ENCODE measurements at places on chromosomes 7 and 10.

- DNase-seq = no peak
These were observed 99.6 kb upstream of the CCNY start for GRCh38 chr10:35236739-35237138.

GRCh38 chr10:120131183-120131582 lies 238.7 kb downstream of the SEC23IP start:
- no peak for DNase-seq

DNA sequence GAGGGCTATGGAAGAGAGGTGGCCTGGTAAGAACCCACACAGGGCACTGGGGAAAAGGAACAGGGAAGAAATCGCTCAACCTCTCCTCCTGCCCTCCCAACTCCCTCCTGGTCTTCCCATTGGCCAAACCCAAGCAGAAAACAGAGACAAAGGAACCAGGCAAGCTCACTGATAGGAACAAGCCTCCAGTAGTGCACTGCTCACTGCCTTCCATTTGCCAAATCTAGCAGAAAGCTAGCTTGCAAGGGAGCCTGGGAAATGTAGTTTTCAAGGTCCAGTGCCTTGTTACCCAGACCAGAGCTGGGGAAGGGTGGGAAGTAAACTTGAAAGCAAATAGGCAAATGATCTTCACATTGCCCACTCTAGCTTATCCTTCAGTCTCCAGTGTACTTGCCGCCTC lies 556.1 kb upstream of the AUTS2 start:
- no peak for DNase-seq

DNA sequence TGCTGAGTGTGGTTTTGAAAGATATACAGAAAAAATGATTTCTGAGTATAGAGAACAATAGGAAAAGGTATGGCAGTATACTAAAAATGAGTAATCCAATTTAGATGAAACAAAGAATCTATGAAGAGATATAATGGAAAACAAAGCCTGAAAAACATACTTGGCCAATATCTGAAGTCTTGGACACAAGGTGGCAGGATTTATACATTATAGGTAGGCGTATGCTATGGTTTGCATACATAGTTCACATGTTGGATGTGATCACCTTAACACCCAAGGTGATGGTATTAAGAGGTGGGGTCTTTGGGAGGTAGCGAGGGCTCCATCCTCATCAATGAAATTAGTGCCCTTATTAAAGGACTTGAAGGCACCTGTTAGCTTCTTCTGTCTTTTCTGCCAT lies 34.5 kb upstream of the BPGM start:
- no peak for DNase-seq

DNA sequence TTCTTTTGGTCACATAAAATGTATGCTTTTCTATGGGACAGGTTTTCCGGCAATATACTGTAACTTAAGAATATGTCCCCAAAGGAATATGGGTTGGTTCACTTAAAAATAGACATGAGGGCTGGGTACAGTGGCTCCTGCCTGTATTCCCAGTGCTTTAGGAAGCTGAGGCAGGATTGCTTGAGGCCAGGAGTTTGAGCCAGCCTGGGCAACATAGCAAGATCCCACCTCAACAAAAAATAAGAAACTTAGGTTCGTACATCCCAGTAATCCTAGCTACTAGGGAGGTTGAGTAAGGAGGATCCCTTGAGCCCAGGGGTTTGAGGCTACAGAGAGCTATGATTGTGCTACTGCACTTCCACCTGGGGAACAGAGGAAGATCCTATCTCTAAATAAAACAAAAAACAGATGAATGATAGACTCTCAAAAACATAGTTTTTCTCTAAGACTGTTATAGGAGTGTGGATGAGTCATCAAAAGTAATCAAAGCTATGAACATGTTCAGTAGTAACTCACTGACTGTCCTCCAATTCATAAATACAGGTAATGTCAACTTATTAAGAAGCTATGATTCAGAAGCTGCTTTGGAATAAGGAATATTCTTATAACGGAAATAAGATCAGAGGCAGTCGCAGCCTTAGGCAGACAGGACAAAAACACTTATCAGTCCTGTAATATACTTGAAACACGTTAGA lies 2.6 kb upstream of the SEC31B start:
- DNase-seq = no peak

GRCh38 chr7:23467806-23468525 lies 2.3 kb downstream of the IGF2BP3 start:
- no peak for DNase-seq

DNA sequence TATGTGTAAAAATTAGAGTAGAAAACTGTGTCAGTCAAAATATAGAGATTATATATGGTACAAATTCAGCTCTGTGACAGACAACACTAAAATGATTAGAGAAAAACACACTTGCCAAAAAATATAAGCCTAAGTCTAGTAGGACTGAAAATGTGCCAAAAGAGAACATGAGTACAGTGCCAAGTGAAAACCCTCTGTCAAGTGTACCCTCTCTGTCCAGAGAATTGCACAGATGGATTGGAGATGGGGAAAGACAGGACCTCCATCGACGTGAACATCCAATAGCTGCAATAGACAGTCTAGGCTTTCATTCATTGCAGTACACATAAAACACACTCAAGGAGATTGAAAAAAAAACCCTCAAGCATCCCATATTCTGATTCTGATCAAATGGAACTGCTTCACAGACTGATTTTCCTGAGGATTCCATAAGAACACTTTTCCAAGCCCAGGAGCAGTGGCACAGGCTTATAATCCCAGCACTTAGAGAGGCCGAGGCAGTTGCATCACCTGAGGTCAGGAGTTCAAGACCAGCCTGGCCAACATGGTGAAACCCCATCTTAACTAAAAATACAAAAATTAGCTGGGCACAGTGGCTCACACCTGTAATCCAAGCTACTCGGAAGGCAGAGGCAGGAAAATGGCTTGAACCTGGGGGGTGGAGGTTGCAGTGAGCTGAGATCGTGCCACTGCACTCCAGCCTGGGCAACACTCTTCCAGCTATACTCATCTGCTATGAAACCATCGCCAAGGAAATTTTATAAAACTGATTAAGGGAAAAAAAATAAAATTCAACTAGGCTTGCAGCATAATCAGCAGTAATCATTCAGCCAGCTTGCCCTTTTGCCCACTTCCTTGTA lies 110.0 kb upstream of the TRIM24 start:
- DNase-seq = no peak

DNA sequence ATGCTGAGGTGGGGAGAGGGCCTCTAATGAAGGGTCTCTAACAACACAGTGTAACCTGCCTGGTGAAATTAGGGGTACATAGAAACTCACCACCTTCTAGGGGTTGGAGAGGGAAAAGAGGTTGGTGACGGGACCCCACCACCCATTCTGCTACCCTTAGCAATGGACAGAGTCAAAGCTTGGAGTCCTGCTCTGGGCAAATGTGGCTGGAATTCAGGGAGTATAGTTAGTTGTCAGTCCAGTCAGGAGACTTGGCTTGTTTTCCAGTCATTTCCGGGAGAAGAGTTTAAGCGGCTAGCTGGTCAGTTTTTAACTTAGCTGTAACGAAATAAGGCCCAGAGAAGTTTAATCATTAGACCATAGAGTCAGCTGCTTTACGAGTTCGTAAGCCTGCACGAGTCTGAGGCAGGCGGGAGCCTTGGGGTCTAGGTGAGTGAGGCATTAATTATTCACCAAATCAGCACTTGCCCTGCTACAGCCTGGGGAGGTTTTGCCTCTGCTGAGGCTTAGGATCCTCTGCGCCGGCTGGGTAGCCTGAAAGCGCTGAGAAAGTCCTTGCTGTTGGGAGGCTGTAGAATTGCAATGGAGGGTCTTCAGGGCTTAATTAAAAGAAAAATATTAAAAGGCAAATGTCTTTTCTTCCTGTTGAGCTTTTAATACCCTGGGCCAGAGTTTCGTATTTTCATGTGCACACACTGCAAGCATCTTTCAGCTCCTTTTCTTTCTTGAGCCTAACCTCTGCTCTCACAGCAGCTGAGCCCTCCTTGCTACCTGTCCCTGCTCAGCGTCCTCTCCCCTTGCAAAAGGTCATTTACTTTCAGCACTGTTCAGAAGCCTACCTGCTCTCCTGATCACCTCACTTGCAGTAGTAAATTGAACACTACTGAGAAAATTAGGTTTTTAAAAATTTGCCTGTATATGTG lies 1.5 kb upstream of the LAMB1 start:
- no peak for DNase-seq

DNA sequence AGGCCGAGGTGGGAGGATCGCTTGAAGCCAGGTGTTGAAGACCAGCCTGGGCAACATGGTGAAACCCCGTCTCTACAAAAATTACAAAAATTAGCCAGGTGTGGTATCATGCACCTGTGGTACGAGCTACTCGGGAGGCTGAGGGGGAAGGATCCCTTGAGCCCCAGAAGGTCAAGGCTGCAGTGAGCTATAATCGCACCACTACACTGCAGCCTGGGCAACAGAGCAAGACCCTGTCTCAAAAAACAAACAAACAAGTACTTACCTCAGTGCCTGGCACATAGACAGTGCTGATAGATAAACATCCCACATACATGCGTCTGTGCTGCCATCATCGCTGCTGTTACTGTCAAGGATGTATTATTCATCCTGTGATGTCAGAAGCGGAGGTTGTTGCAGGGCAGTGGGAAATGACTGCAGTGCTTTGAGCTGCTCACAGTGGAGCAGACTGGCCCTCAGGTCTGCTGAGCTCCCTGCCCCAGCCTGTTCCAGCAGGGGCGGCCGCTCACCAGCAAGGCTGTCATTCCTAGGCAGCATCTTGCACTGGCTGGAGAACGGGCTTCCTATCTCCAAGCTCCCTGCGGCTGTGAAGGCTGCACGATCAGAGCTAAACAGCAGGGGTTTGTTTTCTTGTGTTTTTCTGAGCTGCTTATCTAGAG lies 18.6 kb downstream of the FOXK1 start:
- no peak for DNase-seq

GRCh38 chr10:32471232-32471631 lies 25.3 kb downstream of the CCDC7 start:
- no peak for DNase-seq

DNA sequence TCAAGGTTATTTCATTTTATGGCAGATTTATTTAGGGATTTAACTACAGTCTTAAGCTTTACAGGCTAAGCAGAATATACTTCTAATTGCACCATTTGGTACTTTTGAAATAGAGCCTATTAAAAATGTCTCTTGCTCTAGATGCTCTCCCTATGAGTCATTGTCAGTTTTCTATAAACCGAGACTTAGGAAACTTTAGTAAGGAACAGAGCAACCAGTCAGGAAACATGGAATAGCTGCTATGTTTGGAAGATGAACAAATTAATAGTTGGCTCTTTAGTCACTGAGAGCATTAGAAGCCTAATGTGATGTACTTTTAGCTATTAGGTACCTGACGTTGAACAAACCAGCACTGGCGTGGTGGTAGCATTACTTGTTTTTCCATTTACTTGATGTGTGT lies 35.3 kb downstream of the INPP5F start:
- DNase-seq = no peak

DNA sequence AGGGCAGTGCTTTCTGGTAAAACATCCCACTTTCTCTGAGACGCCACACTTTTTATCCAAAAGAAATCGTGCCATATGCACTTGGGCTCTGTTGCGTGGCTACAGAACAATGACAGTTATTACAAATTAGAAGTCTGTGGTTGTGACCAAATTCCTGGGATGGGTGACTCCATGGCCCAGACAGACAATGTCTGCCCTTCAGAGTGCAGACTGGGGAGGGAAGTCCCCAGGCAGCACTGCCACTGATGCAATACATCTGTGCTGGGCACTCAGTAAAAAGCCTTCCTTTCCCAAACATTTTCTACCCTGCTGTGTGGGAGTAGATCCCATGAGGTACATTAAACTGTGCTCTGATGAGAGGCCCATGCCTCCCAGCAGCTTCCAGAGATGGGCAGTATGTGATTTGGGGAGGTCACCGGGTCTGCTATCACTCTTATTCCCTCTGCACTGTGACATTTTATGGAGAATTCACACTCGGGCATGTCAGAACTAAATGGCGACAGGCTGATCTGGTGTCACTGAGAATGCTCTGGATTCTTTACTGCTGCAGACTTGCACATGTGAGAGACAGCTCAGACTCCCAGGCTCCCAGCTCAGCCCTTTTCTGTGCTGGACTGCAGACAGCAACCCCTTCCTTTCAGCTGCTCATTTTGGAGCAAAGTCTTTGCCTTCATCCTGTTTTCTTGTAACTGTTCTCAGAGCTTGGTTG lies 243.5 kb upstream of the ZNF32 start:
- DNase-seq = no peak

DNA sequence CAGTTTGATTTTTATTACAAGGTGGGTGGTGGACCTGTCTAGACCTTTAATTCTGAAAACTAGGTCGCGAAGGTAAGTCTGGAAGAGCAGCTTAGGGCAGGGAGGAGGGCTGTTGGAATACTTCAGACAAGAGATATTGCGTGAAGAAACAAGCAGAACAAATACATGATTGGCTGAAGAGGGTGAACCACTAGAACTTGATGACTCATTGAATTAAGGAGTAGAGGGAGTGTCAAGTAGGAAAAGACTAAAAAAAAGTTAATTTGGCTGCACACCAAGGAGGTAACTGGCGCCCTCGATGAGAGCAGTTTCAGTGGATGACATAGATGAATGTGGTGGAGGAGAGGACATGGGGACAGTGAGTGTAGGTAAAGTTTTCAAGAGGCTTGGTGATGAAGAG lies 41.3 kb downstream of the WNT2 start:
- no peak for DNase-seq

DNA sequence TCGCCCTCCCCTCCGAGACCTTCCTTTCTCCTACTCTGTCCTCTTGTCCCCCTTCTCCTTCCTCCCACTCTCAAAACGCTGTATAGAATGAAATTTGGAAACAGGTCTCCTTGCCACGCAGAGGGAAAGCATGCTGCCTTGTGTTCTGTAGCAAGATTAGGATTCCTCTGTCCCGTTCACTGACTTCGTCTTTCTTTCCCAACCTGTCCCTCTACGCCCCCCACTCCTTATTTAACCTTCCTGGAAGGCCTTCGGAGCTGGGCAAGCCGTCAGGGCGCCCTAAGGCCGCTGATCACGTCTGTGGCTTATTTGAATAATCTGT lies 1.3 kb downstream of the HOXA9 start:
- no peak for DNase-seq

DNA sequence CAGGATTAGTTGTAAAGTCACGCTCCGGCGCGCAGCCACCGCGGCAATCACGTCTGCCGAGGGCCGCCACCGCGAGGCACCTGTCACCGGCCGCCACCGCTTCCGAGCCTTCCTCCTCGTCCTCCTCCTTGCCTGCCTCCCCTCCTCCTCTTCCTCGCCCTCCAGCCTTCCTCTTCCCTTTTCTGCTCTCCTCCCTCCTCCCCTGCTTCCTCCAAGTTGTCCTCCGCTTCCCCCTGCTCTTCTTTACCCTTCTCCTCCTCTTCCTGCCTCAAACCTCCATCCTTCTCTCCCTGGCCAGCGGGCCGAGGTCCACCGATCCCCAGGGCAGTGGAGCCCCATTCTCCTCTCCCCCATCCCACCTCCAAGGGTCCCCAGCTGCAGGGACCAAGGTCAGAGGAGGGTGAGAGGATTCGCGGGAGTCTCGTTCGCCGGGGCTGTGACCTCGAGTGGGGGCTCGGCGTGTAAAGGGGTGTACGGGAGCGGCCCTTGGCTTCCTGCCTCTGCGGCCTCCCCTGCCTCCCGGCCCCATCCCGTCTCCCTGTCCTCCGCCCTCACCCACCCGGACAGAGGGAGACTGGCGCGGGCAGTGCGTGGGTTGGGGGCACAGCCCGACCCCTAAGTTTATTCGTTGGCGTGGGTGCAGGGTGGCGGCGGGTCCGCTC lies 89.5 kb upstream of the PAX2 start:
- DNase-seq = no peak

GRCh38 chr10:113709221-113709838 lies 29.6 kb downstream of the CASP7 start:
- no peak for DNase-seq

GRCh38 chr10:63666836-63667383 lies 145.7 kb downstream of the REEP3 start:
- no peak for DNase-seq

- no peak for DNase-seq
These were observed 197.5 kb downstream of the MALRD1 start for GRCh38 chr10:19245889-19246752.

GRCh38 chr7:157792241-157793086 lies 455.7 kb downstream of the DNAJB6 start:
- no peak for DNase-seq

All from stimulated activated CD8-positive, alpha-beta memory T cell treated with anti-CD3 and anti-CD28 coated beads, Interleukin-15, amount 100 ng/mL, for 4 hours (primary cell).